Posterior cingulate gyrus (tissue), 11 donors: ENCODE measurements at places on chromosomes 1 and 21.

GRCh38 chr1:27027575-27028250, 15.1 kb upstream of the TENT5B start:
- no peak for DNase-seq

DNA sequence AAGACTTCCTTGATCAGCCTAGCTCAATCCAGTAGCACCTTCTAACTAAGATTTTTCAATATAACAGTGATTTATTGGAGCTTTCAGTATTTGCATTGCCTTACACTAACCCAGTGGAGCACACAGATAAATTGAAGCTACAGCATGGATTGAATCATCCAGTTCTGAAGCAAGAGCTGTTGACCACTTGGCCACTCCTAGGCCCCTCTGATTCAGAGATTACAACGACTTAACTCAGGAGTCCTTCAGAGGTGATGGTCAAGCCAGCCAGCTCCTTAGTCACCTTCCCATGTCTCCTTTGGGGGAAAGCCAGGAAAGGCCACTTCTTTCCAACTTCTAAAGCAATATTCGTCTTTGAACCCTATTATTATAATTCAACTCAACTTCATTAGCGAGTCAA, 151.8 kb downstream of the TENT5C start:
- no peak for DNase-seq

- DNase-seq, result no peak
Measured at GRCh38 chr1:18344755-18345154, 136.0 kb upstream of the KLHDC7A start.

- DNase-seq, result no peak
Measured at GRCh38 chr1:57101209-57101608, 135.4 kb upstream of the C8B start.

DNA sequence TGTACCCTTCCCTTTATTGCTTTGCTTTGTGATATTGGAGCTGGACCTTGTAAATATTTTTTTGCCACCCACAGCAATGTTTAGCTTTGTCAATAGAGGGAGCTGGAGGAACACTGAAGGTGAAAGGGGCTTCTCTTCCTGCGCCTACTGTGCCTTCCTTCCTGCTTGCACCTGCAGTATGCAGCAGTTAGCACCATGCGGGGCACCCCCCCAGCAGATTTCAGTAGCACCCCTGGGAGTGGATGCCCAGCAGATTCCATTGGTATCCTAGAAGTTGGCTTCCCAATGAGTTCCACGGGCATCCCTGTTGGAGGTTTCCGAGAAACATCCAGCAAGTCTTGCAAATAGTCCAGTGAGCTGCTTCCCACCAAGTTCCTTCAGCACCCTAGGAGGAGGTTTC, 25.6 kb downstream of the S100A10 start:
- no peak for DNase-seq

- no peak for DNase-seq
Measured at GRCh38 chr1:160839746-160840145, 22.9 kb downstream of the CD244 start.

- DNase-seq, result no peak
Measured at GRCh38 chr1:43994794-43995790, 3.7 kb downstream of the CCDC24 start.

DNA sequence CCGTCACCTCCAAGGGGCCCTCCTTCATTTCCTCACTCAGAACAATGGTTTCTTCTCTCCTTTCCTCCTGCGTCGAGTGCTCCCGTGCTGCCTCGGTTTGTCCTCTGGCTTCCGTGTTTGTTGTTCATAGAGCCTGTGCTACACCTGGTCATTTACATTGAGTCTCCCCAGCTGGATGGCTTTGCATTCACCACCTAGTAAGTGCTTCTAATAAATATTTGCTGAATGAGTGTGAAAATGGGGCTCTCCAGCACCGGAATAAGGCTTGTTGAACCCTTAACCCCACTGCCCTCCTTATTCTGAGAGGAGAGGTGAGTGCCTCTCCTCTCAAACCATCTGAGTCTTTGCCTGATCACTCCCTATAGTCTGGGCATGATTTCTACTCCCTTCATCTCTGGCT, 104.9 kb downstream of the CNIH3 start:
- no peak for DNase-seq

DNA sequence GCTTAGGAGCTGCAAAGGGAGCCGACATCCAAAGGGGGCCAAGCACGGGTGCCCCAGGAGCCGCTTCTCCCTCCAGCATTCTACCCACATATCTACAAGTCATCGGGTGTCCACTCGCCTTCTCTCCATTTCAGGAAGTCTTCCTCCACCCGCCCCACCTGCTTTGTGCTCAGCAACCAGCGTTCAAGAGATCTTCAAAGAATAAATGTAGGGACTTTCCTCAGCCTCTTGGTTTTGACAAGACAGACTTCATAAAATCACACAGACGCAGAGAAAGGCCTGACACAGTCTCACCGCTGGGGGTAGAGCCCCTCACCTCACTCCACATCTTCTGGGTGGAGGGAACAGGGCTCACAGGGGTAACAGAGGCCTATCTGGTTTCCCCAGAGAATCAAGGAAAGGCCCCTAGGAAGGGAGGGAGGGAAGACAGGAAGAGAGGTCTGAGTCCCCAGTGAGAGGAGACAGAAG, 49.5 kb downstream of the SSBP3 start:
- no peak for DNase-seq

DNA sequence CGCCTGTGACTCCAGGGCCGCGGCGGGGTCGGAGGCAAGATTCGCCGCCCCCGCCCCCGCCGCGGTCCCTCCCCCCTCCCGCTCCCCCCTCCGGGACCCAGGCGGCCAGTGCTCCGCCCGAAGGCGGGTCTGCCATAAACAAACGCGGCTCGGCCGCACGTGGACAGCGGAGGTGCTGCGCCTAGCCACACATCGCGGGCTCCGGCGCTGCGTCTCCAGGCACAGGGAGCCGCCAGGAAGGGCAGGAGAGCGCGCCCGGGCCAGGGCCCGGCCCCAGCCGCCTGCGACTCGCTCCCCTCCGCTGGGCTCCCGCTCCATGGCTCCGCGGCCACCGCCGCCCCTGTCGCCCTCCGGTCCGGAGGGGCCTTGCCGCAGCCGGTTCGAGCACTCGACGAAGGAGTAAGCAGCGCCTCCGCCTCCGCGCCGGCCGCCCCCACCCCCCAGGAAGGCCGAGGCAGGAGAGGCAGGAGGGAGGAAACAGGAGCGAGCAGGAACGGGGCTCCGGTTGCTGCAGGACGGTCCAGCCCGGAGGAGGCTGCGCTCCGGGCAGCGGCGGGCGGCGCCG, at the start of gene SIM2:
TSS of gene SIM2 (plus strand) at position 135 of the 565 bp plus-strand sequence. CDS start 632 bp downstream, outside the sequence.
- DNase-seq, result peak; percentile 86

DNA sequence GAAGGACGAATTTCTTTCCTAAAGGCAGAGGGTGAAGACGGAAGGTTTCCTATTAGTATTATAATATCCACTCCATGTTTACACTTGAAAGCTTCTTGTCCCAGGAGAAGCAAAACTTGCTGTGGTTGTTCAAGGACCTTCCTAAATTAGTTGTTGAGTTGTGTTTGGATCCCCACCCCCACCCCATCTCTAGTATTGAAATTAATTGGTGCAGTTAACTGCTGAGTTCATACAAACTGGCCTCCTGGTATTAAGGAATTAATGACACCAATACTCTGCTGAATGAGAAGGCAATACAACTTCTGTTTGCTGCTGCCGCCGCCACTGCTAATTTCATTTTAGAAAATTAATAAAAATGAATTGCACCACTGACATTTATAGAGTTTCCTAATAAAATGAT, 308.8 kb downstream of the CAMTA1 start:
- no peak for DNase-seq

DNA sequence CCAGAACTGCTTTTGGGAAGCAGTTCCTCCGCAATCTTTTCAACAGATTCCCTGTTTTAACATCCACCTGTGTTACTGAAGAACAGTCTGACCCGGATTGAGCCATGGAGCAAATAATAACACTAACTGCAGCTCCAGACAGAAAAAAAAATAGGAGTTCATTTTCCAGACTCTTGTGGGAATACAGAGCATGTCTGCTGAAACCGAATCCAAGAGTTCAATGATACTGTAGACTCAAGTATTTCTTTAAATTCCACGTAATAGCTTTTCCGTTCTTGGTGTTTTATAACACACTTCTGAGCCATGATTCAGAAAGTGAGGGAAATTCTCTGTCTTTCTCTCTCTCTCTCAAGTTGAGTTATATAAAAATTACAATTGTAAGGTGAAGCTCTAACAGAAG, 60.6 kb downstream of the DDAH1 start:
- no peak for DNase-seq

DNA sequence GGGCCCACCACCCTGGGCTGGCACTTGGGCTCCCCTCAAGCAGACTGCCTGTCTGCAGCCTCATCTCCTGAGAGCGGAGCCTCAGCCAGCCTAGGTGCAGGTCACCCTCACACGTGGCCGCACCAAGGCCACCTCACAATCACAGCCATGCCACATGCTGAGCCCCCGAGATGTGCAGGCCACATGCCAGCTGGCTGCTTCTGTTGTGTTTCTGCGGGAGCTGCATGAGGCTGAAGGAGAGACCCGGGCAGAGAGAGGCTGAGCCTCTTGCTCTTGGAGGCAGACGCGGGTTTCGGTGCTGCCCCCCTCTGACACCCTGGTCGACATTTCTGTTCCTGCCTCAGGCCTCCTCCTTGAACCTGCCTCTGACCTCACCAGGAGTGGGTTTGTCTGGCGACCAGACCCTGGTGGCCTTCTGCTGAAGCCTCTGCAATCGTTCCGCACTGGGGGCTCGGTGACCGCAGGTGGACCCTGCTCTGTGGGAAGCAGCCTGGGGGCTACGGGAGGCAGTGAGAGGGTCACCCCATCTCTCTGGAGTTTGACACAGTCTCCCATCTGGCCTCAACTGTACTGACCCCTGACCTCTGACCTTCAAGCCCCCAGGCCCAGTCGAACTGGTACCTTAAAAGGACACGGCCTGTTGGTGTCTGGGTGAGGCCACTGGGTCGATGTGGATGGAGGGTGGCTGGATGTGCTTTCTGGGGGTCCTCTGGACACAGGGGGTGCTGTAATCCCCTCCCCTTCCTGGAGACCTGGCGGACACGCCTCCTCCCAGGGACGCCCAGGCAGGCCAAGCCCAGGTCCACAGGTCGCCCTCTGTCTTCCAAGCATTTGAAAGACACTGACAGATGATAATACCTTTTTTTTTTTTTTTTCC, 13.0 kb upstream of the C1orf174 start:
- DNase-seq, result no peak

- DNase-seq, result no peak
Measured at GRCh38 chr1:223011505-223011856, 131.6 kb downstream of the TLR5 start.

- no peak for DNase-seq
Measured at GRCh38 chr1:47507881-47508701, 70.2 kb downstream of the FOXD2 start.

DNA sequence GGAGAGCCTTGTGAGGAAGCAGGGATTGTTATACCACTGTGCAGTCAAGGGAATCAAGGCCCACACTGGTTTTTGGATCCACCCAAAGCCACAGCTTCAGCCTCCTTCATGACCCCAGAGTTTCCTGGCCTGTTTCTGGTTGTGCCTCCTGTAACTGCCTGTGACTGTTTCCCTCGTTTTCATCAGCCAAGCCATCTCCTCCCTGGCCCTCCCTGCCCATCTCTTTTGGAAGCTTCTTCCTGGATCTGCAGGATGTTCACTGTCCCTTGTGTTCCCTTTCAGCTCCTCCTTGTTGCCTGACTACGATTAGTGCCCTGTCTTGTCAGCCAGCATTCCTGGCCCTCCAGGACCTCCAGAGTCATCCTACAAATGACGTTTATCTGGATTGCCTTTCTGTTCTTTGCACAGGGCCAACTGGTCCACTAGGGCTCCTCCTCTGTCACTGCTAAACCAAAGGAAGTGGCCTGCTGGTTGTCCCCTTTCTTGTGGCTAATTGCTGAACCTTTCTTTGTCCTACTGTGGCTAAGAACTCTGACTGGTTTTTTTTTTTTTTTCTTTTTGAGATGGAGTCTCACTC, 17.9 kb downstream of the SFT2D2 start:
- no peak for DNase-seq

DNA sequence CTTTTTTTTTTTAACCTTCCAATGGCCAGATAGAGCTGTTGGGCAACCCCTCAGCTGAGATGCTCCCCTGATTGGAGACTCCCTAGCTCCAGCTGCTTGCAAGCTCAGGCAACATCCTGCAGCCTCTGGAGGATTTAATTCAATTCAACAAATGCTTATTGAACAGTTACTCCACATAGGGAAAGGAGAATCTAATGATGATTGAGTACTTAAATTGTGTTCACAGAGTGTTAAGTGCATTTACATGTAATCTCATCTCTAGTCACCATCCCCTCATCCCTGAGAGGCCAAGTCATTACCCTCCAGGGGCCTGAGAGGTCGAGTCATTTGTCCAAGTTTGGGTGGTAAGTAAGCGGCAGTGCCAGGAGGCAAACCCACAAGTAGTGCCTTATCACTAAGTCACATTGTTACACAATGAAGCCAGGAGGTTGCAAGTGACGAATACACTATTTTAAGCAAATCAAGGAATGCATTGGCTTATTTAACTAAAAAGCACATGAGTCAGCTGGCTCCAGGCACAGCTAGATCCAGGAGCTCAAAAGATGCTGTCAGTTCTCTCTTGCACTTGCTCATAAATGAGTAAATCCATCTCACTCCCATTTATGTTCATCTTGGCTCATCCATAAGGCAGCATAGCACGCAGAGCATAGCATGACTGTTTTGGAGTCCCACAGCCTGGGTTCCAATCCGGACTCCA, 64.3 kb downstream of the OPTC start:
- no peak for DNase-seq

DNA sequence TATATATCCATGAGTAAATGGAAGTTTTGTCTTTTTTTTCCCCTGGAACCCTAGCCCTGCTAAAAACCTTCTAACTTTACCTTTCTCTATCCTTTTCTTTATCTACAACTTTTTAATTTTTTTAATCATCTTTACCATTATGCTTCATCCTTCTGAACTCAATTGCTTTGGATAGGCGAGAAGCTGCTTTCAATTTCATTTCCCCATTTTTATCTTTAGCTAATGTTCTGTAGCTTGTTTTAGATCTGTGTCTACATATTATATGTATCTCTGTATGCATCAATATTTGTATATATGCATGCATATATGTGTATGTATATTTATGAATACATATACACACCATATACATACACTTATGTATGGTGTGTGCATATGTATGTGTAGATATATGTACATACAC, 57.4 kb downstream of the PTPRC start:
- no peak for DNase-seq

DNA sequence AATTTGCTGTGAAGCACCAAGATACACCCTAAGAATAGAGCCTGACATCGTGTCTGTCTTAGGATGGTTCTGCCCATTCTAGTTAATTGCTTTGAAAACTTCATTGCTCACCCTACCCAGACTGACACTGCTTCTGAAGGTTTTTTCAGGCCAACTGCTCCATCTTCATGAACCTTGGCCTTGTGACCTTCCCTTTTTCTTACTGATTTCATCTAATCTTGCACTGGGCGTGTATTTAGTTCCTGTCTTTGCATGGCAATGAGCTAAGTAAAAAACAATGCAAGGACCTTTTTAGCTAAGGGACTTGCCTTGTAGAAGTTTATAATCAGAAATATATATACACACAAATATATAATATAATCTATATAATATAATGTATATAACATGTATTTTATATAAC, 108.0 kb downstream of the PBX1 start:
- DNase-seq, result no peak

- DNase-seq, result no peak
Measured at GRCh38 chr1:111776391-111776790, 20.7 kb downstream of the DDX20 start.

GRCh38 chr1:98940722-98941079, 64.0 kb downstream of the PLPPR5 start:
- no peak for DNase-seq
